Activated CD4-positive, alpha-beta memory T cell treated with anti-CD3 and anti-CD28 coated beads, Interleukin-2, amount 10 ng/mL, durations not matched to agents 7 days and 5 days (primary cell): ENCODE measurements at places on chromosomes 3 and 15.

DNA sequence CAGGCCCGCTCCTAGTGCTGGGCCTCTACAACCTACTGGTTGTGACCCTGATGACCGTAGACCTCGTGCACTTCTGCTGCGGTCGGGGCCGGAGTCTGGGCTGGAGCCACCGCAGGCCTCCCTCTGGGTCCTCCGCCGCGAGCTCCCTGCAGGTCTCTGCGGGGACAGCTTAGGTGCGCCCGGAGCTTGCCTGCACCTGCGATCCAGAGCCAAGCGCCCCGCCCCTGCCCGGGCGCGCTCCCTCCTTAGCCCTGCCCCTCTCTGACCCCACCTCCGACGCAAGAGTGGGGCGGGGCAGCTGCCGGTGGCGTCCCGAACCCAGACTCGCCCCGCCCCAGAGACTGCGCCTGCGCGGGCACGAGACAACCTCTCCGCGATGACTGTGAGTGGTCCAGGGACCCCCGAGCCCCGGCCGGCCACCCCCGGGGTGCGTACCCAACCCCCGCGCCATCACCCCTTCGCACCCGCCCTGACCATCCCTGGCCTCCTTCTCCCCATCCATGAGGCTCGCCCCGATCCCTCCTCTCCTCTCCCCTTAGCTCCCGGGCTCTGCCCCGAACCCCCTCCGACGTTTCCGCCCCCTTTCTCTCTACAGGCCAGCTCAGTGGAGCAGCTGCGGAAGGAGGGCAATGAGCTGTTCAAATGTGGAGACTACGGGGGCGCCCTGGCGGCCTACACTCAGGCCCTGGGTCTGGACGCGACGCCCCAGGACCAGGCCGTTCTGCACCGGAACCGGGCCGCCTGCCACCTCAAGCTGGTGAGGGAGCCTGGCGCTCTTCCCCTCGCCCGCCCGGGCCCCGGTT, at the start of gene UNC45A:
UNC45A (plus strand) TSS at position 337 of the 803 bp plus-strand sequence; CDS start at position 377, 40 bp downstream.
- peak; percentile 95 for DNase-seq

- DNase-seq: no peak
Measured at GRCh38 chr15:95265419-95265997, 1034.1 kb downstream of the MCTP2 start.

GRCh38 chr3:72379500-72380187, 468.6 kb downstream of the SHQ1 start:
- DNase-seq: no peak

DNA sequence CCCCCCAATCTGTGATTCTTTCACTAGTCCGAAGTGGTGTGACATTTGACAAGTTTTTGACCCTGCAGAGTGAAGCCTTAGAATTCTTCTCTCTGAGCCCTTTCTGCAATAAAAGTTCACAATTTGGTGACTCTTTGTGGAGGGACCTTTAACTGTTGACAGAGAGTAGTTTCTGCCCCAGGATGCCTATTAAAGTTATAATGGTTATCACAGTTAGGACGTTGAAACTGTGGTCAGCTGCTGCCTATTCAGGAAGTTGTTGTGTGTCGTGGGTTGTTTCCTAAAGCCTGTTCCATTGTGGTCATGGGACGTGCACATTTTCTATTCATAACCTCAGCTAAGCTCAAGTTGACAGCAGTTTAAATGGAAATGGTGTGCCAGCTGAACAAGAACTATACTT, 274.5 kb downstream of the NEK10 start:
- no peak for DNase-seq

DNA sequence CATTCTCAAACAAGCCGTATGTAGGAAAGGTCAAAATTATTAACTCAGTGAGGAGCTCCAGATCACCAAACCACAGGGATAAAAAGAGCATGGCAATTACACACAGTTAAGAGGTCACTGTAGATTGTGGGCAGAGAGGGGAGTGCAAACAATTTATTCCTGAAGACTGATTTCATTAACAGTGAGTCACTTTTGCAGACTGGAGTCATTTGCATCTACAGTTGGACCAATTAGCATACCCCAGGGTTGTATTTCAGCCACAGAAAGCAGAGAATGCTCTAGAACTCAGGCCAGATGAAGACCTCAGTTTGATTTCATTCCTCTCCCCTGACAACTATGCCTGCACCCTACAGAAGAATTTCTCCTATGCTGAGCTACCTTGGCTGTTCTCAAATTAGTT, 40.1 kb downstream of the SETMAR start:
- no peak for DNase-seq

DNA sequence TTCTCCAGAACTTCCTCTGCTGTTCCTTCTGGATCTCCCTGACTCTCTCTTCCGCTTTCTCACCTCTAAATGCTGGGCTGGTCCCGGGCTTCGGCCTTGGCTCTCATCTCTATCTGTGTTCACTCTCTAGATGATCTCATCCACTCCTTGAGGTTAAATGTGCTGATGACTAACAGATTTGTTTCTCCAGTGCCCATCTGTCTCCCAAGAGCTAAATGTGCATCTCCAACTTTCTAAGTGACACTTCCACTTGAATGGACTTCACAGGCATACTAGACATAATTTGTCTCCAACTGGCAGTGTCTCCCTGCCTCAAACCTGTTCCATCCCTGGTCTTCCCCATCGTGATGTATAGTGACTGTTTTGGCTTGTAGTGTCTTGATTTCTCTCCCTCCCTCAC, 95.3 kb downstream of the ITPR1 start:
- no peak for DNase-seq

DNA sequence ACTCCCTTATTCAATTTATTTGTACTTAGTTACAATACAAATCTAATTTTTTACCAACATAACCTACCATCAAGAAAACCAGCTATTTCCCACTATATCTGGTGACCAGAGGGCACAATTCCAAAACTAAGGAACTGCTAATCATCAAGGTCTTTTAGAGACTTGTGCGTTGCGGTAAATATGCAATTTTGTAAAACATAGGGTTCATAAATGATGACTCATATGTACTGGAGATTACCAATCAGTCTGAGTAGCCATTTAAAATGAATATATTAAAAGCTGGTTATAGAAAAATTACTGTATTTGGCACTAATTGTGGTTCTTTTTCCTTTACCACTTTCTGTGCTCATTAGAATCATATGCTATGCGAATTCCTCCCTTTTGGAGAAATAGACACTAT, 859.6 kb downstream of the ROBO1 start:
- DNase-seq: no peak

DNA sequence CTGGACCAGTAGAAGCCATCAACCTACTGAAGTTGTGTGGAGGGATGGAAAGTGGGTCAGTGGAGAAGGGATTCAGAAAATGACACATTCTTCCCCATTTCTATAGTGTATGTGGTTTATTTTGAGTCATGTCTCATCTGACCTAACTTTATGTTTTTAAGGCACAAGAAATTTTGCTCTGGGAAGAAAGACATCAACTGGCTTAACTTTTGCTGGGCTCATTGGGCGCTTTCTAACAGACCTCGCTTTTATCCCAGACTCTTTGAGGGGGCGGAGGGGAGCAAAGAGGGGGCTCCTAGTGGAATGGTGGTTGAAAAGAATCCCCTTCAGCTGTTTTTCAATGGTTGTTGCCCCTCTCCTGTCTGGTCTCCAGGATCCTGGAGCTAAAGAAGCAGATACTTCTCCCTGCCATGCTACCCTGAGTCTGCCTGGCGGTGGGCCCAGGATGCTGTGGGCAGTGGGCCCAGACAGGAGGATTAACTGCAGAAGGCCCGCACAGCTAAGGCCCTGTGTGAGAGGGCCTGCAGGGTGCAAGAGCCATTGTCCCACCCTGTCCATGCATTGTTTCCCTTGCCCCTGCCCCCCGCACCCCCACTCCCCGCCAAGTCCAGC, 14.5 kb downstream of the CSRNP1 start:
- DNase-seq: no peak

DNA sequence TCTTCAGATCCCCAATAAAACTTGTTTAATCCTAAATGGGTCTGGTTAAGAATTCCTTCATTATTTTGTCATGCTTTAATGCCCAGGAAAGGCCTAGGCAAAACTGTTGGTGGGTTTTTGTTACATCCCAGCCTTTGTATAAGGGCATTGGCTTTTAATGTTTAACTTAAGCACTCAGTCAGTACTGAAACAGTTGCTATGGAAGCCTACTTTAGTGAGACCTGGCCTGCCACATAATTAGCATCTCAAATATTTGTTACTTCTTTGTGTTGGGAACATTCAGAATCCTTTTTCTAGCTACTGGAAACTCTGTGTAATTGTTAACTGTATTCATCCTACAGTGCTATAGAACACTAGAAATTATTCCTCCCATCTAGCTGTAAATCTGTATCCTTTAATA, 369.6 kb upstream of the ATP10A start:
- no peak for DNase-seq

- no peak for DNase-seq
Measured at GRCh38 chr3:11530153-11530721, 113.5 kb downstream of the VGLL4 start.

DNA sequence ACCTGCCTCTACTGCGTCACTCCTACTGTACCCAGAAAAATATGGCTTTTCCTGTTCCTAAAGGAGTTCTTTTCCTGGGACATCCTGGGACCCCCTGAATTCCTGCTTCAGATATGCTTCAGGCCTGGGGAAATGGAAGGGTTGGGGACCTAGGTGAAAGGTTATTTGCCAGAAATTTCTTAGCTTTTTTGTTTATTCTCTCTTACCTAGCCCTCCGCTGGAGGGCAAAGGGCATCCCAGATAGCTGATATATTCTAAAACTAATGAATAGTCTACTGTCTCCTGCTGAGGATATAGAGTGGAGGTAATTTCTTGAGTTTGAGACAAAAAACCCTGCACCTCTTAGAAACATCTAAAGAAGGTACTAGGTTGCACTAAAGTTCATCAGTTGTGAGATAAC, 3.6 kb upstream of the ZNF148 start:
- no peak for DNase-seq

GRCh38 chr3:15223685-15224572, 17.9 kb downstream of the CAPN7 start:
- DNase-seq: no peak

DNA sequence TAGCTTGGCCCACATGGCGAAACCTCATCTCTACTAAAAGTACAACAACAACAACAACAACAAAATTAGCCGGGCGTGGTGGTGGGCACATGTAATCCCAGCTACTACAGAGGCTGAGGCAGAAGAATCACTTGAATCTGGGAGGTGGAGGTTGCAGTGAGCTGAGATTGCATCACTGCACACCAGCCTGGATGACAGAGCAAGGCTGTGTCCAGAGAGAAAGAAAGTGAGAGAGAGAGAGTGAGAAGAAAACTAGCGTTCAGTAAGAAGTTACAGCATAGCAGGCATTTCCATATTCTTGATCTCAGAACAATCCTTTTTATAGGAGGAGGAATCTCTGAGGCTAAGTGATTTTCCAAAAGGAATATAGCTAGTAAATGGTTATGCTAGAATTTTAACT, 1076.1 kb downstream of the AGBL1 start:
- DNase-seq: no peak

DNA sequence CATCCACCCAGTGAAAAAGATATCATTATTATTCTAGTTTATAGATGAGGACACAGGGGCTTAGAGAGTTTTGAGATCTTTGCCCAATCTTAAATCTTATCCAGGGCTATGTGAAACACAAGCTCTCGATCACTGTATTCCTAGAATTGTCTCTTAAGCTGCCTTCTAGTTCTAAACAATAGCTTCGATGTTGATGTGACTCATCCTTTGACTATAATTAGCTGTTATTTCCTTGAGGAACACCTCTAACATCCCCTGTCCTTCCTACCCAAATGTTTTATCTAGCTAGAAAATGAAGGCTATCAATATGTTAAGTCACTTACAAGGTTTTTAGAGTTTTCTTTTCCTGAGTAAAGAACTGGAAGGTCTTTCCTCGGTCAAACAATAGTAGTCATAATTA, 83.1 kb upstream of the STAC start:
- DNase-seq: no peak

- DNase-seq: no peak
Measured at GRCh38 chr3:197292083-197292646, 6.2 kb downstream of the DLG1 start.

DNA sequence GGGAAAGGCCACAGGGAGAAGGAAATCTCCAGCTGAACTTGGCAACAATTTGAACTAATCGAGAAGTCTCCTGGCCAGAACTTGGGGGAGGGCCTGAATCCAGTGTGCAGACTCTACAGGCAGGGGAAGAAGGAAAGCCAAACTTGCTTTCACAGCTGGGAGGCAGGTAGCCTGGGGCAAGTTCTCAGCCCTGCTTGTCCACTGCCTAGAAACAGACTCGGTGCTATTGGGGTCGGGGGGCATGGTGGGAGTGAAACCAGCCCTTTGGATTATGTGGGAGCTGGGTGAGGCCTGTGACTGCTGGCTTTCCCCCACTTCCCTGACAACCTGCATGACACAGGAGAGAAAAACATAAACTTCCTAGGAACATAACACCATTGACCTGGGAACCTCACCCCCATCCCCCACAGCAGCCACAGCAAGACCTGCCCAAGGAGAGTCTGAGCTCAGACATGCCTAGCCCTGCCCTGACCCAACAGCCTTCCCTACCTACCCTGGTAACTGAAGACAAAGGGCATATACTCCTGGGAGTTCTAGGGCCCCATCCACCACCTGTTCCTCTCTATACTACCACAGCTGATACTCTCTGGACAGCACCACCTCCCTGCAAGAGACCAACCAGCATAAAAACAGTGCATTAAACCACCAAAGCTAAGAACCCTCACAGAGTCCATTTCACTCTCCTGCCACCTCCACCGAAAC, 103.7 kb upstream of the MNS1 start:
- DNase-seq: no peak

DNA sequence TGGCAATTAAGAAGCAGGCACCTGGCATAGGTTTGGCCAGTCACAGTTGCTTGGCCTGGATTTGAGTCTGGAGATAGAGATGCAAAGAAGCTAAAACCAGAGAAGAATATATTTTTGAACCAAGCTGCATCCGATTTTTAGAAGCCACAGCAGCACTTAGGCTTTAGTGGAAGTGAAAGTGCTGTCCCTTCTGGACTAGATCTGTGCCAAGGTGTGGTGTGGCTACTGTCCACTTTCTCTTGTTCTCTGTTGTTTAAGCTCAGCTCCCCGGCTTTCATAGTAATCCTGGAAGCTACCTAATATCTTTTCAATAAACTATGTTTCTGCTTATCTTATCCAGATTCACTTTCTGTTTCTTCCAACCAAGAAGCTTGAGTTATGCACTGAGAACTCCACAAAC, 183.4 kb upstream of the THRB start:
- no peak for DNase-seq

DNA sequence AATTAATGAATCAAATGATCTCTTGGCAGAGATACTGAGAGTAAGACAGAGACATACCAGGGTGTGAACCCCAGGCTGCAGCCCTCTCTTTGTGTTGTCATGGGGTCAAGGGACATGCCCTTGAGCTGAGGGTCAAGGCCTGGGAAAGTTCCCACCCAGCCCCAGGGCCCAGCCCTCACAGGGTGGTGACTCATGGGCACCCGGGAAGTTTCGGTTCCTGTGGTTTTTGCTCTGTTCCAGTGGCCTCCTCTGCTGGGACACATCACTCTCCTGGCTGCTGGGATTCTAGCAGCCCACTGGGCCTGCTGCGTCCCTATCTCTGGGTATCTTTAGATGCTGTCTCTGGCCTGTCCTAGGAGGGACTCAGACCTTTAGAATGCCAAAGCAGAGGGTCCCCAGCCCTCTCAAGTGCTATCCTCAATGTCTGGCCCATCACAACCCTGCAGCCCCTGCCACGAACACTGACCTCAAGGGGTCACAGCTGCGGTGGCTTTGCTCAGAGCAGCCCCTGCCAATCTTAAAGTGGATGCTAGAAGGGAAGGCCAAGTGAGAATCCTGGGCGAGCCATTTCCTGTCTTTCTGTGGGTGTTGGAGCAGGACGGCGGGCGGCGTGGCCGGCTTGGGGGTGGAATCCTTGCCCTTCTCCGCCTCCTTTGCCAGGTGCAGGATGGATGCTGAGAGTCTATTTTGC, 148.4 kb upstream of the TLE3 start:
- DNase-seq: no peak
